ENCODE measurements at places on chromosomes 5 and 9.

GRCh38 chr5:1375871-1376810 lies 31.2 kb upstream of the CLPTM1L start:
- no peak for DNase-seq

- DNase-seq = no peak
Observed at GRCh38 chr5:91111473-91112238, 271.5 kb downstream of the ARRDC3 start.

DNA sequence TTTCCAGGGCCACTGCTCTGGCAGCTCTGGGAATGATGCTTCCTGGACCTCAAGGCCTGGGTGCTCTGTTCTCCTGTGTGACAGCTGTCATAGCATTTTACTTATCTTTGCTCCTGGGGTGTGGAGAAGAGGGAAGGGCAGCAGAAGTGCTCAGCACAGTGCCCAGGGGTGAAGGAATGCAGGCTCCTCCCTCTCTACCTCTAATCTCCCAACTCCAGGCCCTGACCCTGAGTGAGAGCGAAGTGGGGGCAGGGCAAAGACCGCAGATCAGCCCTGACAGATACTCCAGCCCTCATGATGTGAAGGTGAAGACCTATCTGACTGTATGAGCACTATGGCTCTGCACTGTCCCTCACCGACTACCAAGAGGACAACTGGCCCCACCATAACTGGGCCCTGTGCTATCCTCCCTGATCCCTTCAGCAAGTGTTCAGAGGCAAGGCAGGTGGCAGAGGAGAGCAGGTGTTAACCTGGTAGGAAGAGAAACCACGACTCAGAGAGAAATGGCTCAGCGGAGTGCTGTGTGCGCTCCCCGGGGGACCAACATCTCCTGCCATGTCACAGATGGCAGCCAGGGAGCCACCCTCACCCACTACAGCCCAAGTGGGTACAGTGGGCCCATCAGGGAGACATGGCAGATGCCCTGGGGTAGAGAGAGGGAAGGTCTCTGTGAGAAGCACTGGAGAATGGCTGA lies 16.8 kb downstream of the ACSL6 start:
- DNase-seq = no peak

DNA sequence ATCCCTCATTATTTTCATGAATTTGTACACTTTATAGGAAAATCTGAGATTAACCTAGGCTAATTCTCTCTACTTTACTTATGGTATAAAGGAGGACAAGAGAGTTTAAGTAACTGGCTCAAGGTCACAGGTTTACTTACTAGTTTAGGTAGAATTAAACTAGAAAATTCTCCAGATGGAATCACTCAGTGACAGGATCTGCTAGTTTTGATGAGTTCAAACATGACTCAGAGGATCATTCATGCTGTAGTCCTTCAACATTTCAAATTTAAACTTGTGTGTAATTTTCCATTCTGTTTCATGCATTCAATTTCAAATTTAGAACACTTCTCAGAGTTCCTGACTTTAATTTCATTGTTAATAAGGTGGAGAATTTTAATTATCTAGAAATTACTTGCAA lies 485.7 kb upstream of the TUSC1 start:
- no peak for DNase-seq

DNA sequence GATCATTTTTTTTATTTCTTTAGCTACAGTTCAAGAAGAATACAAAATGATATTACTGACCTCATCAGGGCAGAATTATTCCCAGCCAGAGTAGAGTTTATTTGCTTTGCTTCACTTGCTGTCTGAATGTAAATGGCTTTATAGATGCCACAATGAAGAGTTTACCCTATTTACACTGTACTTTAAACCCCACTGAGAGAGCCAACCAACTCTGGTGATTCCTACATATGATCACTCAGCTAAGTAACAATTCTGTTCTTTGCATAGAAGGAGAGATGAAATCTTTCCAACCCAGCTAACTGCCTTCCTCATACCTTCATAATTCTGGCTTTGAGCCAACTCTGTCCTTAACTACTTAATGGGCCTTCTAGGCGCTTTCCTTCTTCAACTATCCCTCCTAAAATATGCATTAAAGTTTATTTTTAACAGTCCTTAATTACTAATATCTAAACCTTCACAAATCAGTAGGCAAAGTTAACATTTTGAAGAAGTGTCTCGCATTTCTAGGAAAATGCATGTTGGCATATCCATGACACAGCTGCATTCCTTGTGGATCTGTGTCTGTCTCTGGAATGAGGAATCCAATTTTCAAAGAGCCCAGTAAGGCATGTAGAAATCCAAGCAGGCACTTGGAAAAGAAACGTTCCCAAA lies 284.8 kb upstream of the GRAMD2B start:
- DNase-seq = no peak

DNA sequence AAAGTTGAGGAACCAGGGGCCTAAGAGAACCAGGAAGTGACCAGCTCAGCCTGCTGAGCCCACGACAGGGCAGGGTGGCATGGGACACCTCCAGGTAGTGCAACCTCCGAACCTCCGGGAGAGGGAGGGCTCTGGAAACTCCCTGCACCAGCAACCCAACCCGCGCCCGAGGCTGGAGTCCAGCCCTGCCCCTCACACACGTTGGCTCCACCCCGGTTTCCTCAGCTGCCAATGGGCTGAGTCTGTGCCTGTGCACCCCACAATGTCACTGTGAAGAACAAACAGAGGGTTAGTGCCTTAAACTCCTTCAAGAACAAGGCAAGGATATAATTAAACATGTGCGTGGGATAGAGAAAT lies 17.0 kb upstream of the UNC5A start:
- DNase-seq = no peak

- peak; percentile 64 for DNase-seq
Observed at GRCh38 chr5:67166460-67167285, 29.9 kb downstream of the CD180 start.

DNA sequence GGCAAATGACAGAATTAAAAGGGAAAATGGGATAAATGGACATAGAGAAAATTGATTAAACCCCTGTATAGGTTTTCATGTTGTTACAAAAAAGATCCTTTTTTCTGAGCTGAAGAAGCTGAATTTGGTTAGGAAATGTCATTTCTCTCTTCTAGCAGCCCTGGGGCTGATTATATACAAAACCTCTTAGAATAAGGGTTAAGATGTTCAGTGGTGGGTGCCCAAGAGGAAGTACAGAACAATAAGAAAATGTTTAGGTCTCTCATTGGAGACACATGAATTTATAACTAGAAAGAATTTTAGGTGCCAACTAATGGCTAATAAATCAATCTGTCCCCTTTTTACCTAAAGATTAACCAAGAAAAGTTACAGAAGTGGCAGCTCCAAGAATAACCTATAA lies 14.2 kb downstream of the ABHD17B start:
- no peak for DNase-seq

DNA sequence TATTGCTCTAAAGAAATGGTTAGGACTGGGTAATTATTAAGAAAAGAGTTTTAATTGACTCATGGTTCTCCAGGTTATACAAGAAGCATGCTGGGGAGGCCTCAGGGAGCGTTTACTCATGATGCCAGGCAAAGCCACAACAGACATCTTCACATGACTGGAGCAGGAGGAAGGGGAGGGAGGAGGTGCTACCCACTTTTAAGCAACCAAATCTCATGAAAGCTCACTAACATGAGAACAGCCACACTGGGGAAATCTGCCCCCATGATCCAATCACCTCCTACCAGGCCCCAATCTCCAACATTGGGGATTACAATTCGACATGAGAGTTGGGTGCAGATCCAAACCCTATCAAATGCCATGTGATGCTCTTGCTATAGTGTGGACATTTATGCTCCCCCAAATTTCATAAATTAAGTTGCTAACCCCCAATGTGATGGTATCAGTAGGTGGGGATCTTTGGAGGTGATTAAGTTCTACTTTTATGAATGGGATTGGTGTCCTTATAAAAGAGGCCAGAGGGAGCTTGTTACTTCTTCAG lies 773.6 kb upstream of the CDH10 start:
- DNase-seq = no peak

DNA sequence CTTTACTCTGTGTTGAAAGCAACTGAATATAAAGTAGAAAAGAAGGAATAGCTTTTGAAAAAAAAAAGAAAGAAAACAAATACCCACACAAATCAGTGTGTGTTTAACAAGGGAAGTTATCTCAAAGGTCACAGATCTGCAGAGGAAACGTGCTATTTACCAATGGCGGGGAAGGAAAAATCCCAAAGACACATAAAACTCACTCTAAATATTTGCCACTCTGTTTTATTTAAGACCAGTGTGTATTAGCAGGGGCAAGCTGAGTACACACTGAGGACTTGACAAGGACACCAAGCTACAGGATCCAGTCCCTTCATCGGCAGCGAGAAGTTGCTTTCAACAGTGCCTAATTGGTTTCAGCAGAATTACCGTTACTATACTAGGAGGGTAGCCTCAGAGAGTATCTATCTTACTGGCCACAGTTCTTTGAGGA lies 252.5 kb downstream of the DEPDC1B start:
- DNase-seq = no peak

DNA sequence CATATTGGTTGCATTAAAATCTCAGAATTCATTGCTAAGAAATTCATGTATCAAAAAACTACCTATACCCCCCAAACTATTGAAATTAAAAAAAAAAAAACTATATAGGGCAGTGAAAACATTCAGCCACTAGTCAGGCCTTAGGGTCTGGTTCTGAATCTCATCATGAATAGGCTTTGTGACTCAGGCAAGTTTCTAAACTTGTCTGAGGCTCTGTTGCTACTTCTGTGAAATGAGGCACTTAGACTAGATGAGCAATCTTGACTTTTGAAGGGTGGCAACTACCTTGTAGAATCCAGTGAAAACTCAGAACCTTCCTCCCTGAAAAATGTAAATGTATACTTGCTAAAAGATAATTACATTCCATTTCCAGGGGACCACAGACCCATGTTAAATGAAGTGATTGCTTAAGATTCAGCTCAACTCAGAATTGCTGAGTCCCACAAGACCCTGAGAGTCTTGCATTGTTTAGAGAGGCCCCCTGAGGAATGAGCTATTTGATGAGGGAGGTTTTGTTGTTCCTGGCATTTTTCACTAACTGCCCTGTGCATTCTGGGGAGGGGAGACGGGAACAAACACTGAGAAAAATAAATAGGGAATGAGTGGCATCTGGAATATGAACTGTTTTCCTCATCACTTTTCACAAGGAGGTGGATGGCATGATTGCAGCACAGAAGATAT lies 29.5 kb downstream of the RAI14 start:
- DNase-seq = no peak

DNA sequence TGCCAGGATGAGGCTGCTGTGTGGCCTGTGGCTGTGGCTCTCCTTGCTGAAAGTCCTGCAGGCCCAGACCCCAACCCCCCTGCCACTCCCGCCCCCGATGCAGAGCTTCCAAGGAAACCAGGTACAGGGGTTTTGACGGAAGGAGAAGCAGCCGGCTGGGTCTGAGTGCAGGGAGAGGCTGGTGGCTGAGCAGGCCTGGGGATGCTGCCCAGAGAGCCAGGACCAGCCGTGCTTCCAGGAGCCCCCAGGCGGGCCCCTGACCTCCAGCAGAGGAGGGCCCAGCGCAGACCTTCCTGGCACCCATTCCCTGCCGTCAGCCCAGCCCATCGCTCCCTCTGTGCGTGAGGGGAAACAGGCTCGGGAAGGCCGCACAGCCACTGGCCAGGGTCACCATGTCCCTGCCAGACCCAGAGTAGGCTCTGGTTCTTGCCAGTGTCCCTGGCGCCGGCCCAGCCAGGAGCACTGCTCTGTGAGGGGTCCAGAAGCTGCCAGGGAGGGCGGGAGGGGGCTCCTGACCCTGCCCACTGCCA lies 313 bp downstream of the LCN12 start:
- no peak for DNase-seq

DNA sequence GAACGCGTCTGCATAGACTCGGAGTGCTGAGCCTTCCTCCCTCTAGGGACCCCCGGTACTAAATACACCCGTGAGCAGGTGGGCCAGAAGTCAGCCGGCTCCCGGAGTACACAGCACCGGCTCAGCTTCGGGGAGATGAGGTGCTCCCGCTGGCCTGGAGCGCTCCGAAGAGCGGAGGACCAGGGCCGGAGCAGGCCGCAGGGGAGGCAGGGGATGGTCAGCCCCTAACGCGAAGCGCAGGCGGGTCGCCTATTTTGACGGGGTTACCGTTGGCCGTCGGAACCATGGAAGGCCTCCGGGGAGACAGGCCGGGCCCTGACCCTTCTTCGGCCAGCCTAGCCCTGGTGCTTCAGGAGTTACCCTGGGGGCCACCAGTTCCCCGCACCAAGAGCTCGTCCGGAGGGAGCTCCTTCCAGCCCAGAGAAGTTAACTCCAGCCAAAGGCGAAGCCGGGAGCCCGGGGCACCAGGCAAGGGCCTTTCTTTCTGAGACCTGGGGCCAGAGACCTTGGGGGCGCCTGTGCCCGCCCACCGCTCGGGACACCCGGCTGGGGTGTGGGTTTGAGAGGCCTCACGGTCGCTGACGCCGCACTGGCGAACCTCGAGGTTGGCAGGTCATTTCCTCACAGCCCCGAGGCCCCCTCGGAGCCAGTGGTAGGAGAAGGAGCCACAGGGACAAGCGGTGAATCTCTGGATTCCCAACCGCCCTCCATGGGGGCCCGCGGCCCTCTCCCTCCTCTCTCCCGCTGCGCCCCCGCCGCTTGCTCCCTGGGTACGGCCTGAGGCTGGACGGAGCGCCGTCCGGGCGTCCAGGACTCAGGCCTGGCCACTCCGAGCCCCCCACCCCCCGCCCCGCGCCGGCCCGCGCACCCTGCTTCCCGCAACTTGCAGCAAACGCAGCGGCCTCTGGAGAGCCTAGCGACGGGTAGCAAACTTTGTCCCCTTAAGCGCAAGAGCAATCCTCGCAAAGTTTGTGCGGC lies 3.4 kb upstream of the IRX4 start:
- no peak for DNase-seq

DNA sequence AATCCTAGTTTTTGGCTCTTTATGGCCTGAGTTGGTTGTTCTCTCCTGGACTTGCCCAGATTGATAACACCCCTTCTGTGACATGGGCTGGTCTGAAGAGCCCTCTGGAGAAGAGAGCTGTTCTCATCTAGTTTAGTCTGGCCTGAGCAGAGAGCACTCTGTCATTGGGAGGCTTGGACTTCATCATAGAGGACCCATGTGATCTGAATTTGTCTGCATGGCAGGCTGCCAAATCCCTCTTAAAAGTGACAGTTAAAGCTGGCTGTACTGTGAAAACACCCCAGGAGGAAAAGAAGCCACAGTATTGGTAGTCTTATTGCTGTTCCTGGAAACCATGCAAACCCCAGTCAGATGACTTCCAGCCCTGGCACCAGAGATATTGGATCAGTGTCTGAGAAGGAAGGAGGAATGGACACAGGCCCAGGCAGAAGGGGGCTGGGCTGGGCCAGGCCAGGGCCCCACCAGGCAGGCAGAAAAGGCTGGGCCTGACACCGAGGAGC lies 3.7 kb upstream of the WDR31 start:
- DNase-seq = no peak

DNA sequence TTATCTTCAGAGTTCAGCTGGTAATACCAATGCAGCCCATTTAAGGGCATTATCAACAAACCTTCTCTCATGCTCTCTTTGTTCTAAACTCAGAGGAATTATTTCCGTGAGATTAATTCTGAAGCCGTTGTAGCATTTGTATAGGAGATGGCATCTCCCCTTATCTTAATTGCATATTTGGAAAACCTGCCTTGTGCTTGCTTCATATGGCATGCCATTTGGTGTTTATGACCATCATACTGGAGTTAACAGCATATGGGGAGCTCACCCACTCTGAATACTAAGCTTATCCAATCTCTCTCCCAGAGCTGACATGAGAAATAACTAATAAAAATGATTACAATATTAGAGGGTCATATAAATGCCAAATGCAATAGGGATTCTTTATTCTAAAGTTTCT lies 243.2 kb downstream of the BRINP1 start:
- no peak for DNase-seq

GRCh38 chr5:176550275-176550831 lies 1.2 kb downstream of the CDHR2 start:
- DNase-seq = no peak

Data from CD4-positive, alpha-beta T cell (primary cell).